ENCODE measurements at places on chromosomes 1 and 21.

- DNase-seq: no peak
Observed at GRCh38 chr1:23114424-23115079, 54.1 kb downstream of the LUZP1 start.

DNA sequence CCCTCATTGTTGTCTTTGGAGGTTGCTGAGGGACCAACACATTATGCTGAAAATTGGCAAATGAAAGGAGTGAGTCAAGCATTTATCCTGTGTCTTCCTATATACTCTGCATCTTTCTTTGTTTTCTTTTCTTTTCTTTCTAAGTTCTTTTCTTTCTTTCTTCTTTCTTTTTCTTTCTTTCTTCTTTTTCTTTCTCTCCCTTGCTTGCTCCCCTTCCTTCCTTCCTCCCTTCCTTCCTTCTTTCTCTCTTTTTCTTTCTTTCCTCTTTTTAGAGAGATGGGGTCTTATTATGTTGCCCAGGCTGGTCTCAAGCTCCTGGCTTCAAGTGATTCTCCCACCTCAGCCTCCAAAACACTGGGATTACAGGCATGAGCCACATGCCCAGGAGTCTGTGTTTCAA lies 28.3 kb upstream of the COX20 start:
- no peak for DNase-seq

DNA sequence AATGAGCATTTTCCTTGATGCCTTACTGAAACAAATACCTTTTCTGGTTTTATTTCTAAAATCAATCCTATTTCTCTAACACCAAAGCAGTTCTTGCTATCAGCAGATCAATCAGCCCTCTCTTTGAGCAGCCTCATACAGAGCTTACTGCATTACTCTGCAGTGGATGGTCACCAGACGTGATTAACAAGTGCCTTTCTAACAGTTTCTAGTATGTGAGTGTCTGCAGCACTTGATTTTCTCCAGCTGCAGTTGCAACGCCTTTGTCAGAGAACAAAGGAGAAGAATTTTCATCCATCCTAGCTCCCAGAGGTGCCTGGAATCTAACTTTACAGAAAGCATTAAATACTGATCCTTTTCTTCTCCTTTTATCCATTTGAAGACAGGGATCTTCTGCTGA lies 177.3 kb upstream of the SGIP1 start:
- no peak for DNase-seq

GRCh38 chr21:17498586-17498985 lies 14.3 kb upstream of the CXADR start:
- DNase-seq: no peak

DNA sequence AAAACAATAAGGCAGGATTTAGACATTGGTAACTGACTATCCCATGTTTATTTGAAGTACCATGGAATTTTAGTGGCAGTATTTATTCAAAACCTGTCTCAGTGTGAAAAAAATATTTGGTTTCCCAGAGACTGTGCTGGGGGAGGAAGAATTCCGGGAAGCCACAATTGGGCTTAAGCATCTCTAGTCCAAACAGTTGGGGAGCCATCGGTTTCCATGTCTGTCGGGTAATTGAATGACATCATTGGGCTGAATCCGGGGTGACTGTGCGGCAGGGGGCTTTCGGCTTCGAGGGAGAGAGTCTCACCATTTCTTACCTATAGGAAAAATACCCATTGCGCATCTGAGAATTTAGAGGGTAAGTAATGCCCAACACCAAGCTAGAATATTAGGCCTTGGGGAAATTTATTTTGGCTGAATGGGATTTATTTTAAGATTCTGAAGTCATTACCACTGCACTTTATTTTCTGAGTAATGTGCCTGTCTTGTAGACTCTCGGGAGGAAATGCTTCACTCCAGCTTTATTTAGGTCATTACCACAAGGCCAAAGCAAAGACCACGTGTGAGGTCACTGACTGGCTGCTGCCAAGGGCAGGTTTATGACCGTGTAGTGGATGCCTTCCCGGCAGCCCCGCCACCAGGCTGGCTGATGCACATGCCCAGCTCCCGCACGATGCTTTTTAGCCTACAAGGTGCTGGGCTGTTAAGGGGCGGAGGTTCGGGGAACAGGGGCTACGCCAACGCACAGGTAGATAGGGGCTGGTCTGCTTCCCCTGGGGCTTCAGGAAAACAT lies 23.1 kb upstream of the UMODL1 start:
- DNase-seq: peak; percentile 78

DNA sequence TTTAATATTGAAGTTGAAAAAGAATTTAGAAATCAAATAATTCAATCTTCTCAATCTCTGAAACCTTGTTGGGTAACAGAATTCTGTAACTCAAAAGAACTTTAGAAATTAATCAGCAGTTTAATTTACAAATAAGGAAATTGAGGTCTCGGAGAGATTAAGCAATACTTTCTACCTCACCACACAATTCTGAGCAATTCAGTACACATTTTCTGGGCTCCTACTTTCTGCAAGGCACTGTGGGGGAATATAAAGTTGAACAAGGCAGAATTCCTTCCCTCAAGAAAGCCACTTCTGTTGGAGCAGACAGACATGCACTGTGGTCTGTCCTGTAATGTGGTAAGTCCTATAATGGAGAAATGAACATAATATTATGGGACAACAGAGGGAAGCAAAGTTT lies 47.7 kb downstream of the MEF2D start:
- no peak for DNase-seq
